PC-9 (cell line): ENCODE measurements at places on chromosomes 2 and 18.

GRCh38 chr2:65781756-65782155 lies 349.4 kb upstream of the SPRED2 start:
- DNase-seq: no peak

GRCh38 chr2:143151111-143151752 lies 22.0 kb downstream of the ARHGAP15 start:
- no peak for DNase-seq

GRCh38 chr2:236601316-236602202 lies 31.9 kb downstream of the ACKR3 start:
- no peak for DNase-seq

DNA sequence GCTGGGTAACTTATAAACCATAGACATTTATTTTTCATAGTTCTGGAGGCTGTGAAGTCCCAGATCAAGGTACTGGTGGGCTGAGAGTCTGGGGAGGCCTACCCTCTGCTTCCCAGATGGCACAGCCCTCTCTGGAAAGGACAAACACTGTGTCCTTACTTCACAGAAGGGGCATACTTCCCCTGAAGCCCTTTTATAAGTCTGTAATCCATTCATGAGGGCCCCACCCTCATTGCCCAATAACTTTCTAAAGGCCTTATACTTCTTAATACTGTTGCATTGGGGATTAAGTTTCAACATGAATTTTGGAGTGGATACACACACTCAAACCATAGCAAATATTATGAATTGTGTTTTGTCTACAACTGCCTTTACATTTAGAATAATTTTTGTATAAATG lies 36.0 kb downstream of the ATIC start:
- DNase-seq: no peak

DNA sequence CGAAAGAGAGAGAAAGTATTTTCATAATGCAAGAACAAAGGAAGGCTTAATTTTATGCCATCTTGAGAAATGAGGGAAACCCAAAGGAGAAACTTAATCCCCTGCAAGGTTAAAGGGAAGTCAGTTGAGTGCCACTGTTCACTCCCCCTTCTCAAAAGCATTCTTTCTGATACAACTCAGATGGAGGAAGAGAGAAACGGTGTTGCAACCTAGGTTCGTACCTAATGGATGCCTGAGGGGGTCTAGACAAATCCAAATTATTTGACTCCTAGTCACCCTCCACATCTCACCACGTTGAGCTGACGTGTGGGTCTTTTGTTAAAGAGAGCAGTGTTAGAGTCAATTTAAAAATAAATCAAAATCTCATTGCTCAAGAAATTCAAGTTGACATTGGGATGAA lies 52.6 kb upstream of the UNC80 start:
- no peak for DNase-seq

DNA sequence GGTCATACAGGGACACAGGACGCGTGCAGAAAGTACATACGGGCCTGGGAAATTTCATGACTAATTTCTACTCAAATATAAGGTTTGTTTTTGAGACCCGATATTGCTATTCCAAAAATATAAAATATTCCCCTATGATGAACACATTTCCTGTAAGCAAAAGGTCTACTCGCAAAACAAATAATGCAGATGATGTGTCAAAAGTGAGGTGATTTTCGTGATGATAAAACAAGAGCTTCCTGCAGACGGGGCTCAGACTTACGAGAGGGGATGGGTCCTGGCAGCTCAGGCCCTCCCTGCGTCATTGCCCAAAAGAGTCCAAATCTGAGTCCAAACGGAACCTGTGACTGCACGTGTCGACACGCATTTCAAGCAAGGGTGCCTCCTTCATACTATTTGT lies 62.7 kb downstream of the MBP start:
- no peak for DNase-seq

DNA sequence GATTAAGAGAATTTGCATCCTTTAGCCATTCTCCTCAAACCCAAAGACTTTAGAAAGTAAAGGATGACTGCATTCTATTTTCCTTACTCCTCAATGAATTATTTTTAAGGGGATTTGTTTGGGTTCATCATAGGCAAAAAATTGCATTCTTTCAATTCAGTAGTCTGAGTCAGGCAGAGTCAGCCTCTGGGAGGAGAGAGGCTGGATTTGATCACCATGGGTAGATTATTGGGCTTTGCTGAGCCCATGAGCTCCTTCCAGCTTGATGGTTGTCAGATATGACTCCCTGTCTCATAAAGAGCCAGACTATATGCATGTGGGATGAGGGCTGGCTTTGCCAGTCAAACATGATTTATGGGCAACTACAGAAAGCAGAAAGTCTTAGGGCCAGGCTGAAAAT lies 101.2 kb downstream of the KCNS3 start:
- no peak for DNase-seq

GRCh38 chr18:59760212-59760611 lies 63.0 kb upstream of the CCBE1 start:
- no peak for DNase-seq

GRCh38 chr2:215652388-215652787 lies 216.5 kb upstream of the FN1 start:
- DNase-seq: no peak

GRCh38 chr2:34104601-34105000 lies 505.5 kb upstream of the FAM98A start:
- DNase-seq: no peak

DNA sequence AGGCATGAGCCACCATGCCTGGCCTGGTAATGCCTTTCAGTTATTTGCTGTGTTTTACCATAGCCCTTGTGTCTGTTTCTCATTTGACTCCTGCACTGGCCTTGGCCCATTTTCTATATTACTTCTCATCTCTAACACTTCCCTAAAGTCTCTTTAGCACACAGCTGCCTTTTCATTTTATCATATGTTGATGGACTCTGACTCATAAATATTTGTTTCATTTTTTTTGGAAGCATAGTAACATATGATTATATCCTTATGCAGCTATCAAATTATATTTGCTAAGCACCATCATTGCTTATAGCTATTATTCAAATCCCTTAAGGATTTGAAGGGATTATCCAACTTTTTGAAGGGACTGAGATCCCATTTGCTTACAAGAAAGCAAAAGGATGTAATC lies 320.3 kb downstream of the GPD2 start:
- DNase-seq: no peak

DNA sequence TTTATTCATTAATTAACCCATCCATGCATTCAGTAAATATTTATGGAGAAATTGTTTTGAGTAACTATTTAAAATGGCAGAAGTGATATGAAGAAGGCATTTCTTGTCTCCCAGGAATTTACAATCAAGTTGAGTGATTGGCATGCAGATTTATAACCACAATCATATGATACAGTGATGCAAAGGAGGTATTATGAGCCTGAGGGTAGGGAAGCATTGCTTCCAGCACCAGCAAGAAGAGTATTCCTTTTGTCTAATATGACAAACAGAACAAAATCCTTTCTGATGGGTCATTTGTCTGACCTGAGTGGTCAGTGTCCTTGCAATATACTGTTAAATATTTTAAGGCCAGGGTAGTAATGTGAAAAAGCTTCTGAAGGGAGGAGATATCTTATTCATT lies 244.2 kb upstream of the RGPD4 start:
- DNase-seq: no peak

GRCh38 chr2:233844064-233844807 lies 10.1 kb downstream of the HJURP start:
- DNase-seq: no peak

GRCh38 chr18:22711192-22711685 lies 221.9 kb upstream of the RBBP8 start:
- peak; percentile 37 for DNase-seq

DNA sequence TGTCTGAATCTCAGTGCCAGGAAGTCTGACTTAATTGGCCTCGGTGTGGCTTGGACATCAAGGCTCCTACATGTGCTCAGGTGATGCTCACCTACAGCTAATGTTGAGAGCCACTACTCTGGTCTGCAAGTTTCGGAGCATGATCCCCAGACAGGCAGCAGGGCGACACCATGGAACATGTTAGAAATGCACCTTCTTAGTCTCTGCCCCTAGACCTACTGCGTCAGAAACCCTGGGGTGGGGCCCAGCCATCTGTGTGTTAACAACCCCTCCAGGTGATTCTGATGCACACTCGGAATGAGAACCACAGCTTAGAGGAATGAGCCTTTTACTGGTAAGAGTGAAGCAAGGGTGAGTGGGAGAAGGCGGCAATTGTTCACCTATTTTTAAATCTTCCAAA lies 86.9 kb upstream of the NABP1 start:
- no peak for DNase-seq

DNA sequence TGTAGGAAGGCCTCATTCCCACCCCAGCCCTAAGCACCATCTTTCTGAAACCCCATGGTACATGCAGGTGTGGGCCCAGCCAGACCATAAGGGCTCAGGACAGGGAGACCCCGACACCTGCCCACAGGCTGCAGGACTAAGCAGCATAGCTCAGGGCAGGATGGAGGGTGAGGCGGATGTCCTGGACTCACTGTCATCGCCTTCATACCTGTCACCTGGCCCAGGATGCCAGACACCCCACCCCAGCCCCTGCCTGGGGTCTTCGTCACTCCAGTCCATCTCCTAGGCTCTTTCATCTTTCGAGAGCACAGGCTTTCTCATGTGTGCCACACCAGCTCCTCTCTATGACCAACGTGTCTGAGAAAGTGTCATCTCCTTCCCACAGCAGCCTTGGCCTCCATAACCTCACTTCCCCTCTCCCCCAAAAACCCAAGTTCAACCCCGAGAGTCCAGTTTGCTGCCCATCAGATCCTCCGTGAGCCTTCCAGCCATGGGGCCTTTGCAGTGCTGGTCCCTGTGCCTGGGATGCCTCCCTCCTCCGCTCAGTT lies 71.5 kb downstream of the EMX1 start:
- no peak for DNase-seq

GRCh38 chr2:46364797-46365457 lies 67.7 kb downstream of the EPAS1 start:
- peak; percentile 49 for DNase-seq

GRCh38 chr2:30770816-30771576 lies 36.2 kb downstream of the CAPN13 start:
- DNase-seq: no peak

DNA sequence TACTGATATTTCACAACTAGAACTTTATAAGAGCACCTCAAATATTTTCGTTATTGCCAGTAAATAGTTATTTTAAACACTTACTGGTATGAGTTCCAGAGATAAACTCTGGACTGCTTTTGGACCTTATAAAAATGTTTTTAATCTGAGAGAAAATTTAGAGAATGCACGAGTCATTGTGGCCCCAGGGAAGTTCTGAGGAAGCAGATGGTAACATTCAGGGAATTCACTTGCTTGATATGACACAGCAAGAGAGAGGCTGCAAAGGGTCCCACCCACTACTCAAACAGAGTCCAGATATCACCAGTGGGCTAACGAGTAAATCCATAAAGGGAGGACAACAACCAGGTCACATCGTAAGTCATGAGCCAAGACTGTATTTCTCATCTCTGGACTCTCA lies 526.8 kb downstream of the TDRD15 start:
- DNase-seq: no peak

- no peak for DNase-seq
Observed at GRCh38 chr2:96831679-96832078, 12.1 kb downstream of the ANKRD23 start.

DNA sequence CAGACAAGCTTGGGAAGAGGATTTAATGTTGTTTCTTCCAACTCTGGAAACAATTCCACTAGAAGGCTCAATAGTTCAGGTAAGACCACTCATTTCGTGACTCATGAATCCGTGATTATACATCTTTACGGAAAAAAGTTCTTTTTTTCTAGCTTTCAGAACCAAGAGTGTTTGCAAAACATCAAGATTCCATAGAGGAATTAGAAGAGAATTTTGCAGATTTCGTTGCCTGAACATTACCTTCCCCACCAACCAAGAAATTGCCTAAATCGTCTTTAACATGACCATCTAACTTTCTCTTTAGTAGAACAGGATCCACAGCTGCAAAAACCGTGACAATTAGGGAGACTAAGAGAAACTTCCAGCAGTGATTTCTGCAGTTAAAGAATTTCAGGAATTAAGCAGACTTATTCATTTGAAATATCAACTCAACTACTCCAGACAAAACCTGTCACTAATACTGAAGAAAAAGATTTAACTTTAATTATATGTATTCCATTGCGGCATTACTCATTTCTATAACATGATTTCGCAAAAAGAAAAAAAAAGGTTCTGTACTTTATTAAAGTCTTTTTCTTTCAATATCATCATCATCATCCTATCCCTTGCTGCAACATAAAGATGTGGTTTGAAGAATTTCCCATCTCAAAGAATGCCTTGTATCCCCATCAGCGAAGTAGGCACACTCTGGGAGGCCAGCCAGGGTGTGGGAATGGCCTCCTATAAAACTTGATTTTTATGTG lies 1.9 kb upstream of the NAB1 start:
- no peak for DNase-seq

- no peak for DNase-seq
Observed at GRCh38 chr2:157257312-157258252, at the start of gene GALNT5. TSS of gene GALNT5 (plus strand) at chr2:157257705. CDS start at chr2:157258083, 378 bp downstream.

DNA sequence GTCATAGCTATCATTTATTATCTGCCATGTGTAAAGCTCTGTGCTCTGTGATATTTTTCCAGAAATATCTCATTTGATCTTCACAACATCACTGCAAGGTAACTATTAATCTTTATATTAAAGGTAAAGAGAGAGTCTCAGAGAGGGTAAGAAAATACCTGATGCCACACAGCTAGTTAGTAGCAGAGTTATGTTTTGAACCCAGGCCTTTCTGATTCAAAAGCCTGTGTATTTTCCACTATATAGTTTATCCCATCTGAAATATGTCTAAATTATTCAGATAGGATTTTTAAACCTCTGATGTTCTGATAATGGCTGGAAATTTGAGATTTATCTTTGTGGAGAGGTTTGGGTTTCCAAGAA lies 10.1 kb downstream of the INPP1 start:
- DNase-seq: no peak

GRCh38 chr2:58680755-58681310 lies 439.7 kb upstream of the FANCL start:
- no peak for DNase-seq
